Gastroesophageal sphincter (tissue), 4 donors: ENCODE measurements at places on chromosomes 1 and 21. TPM values are rescaled to one million over a fixed set of nuclear protein-coding genes. Genes with fewer than 3 reads are reported as not detected.

The PAPPA2 gene
- 0.54 TPM for total RNA-seq

The NHLH1 gene
- total RNA-seq = not detected

The AGBL4 gene
- not detected for total RNA-seq

The COG2 gene
- total RNA-seq = 33.6 TPM

The CD1C gene
- not detected for total RNA-seq

The SLC45A1 gene
- total RNA-seq = 5.8 TPM

The RGS8 gene
- total RNA-seq = not detected

The CCDC30 gene
- 1.1 TPM for total RNA-seq

GRCh38 chr1:44603718-44604117, 70.6 kb downstream of the TMEM53 start:
- ATAC-seq = no peak

GRCh38 chr1:38605063-38605462, 254.5 kb downstream of the RRAGC start:
- no peak for ATAC-seq

DNA sequence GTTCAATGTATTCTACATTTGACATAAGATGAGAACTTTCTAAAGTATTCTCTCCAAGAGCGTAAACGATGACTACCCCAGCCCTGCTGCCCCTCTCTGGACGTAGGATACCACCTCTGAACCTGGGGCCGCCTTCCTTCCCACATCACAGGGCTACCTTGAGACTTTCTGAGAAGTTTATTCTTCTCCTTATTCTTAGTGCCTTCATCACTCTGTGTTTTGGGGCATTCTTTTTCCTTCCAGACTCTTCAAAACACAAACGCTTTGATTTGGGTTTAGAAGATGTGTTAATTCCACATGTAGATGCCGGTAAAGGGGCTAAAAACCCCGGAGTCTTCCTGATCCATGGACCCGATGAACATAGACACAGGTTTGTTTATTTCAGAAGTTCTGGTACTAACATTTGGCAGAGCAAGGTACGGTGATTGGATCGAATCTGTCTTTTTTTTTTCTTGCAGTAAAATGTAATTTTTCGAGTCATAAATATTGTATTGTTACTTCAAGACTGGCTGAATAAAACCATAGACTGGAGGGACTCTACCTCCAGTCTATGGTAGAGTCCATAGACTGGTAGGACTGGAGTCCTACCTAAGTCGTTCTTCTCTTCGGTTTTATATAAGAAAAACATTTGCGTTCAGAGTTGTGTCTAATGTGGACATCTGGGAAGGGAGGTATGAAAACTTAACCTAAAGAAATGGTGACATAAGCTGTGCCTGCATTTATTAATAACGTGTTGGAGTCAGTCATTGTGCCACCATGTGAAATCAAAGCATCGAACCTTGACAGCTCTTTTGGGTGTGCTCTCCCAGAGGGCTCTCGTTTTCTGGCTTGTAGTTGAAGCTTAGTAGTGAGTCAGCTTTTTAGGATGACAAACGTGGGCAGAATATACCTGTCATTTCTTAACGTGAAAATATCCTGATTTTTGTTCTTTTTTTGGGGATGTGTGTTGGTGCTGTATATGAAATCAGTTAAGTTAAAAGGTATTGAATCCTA, 1.2 kb downstream of the MAN1A2 start:
- no peak for ATAC-seq

GRCh38 chr1:153752571-153753195, 22.5 kb upstream of the SLC27A3 start:
- ATAC-seq = peak; percentile 81

- no peak for ATAC-seq
Observed at GRCh38 chr1:145980457-145980994, 15.9 kb downstream of the TXNIP start.

- ATAC-seq = peak; percentile 22
Observed at GRCh38 chr21:31566064-31566463, 93.4 kb upstream of the SOD1 start.

DNA sequence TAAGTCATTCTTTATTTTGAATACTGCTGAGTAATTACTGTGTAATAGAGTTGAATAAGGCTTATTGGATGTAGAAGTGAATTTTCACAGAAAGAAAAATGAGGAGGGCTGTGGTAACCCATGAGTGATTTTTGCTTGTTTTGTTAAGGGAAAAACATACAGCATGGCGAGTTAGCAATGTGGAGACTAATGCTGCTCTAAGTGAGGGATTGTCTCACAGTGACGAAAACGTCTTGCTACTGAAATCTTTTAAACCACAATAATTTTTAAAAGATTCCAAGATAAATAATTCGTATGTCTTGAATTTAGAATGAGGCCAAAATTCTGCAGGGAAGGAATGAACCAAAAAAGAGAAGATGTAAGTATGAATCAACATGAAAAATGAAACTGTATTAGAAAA, 16.2 kb upstream of the PLA2G4A start:
- ATAC-seq = no peak

DNA sequence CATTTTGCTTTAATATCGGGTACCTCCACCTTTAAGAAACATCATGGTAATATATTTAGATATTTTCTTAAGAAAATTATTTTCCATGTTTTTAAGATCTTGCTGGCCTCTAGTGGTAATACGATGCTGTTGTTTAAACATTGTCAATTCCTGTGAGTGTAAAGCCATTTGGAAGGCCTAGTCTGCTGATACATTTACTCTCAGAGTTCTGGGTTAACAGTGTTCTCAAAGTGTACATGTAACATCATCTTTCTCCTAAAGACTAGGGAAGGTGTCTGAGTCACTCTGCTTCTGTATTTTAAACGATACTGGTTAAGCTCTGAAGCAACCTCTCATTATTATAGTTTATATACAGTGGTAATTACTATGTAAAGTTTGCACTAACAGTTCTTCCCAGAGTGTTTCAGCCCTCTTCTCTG, 189.1 kb downstream of the RASAL2 start:
- no peak for ATAC-seq

- ATAC-seq = no peak
Observed at GRCh38 chr1:231602673-231602984, 24.0 kb upstream of the DISC1 start.

DNA sequence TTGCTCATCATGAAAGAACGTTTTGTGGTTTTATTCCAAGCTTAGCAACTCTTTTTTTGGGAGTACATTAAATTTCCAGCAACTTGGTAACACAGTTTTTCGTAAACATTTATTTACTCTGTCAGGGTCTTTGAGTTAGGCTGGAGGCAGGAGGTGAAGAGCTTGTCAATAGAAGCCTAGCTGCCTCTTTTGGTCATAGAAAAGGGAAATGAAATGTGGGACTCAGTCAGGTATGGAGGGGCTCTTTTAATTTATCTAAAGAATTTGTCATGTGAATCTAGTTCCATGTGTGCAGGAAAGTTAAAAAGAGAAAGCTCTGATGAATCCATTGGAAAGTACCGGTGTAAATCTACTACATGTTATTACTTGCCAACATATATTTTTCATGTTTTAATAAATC, 45.9 kb upstream of the PRMT6 start:
- ATAC-seq = no peak

DNA sequence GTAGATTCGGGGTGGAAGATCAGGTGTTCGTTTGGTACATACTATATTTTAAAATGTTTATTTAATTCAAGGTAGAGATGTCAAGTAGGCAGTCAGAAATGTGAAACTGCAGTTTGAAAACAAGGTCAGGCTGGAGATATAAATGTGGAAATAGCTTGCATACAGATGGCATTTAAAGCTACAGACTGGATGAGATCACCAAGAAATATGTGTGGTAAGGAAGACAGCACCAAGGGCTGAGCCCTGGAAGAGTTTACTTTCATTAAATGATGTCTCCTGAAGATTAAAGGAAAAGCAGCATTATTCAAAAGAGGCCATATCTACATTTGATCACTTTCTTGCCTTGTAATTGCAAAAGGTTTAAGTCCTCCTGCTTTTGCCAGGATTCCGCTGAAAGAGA, 271.3 kb downstream of the PTBP2 start:
- ATAC-seq = no peak

DNA sequence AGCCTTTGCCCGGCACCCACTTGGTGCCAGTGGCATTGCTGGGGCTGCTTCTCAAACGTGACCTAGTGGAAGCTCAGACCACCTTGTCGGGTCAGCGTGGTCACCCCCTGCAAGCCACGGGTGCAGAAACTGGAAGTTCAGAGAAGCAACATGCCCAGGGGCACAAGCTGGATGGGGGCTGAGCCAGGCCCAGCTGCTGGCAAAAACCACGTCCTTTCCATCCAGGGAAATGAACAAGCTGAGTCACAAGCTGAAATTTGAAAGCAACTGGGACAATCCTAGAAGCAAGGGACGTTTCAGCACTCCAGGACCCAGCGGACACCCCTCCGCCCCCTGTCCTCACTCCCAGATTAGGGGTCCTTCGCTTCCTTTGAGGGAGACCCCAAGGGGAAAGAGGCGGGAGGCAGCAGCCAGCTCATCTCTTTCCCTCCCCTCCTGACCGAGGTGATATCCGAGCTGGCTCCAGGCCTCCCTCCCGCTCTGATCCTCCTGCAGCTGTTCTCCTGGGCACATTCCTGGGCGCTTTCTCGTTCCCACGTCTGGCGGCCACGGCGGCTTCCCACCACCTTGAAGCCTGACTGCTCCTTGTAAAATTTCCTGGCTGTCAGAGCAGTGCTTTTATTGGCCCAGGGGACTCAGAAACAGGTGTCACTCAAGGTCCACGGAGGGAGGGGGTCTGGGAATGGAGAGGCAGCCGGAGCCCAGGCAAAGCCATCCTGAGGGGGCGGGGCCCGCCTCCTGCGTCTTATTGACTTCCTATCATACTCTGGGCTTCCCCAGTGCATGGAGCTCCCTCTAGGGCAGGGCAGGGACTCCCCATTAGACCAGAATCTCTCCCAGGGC, 62.8 kb downstream of the PAX7 start:
- no peak for ATAC-seq

GRCh38 chr1:177239792-177240191, 69.0 kb downstream of the BRINP2 start:
- ATAC-seq = no peak

- ATAC-seq = no peak
Observed at GRCh38 chr1:62198781-62199125, 4.1 kb downstream of the L1TD1 start.

- ATAC-seq = no peak
Observed at GRCh38 chr1:232149287-232150201, 480.4 kb downstream of the SIPA1L2 start.

DNA sequence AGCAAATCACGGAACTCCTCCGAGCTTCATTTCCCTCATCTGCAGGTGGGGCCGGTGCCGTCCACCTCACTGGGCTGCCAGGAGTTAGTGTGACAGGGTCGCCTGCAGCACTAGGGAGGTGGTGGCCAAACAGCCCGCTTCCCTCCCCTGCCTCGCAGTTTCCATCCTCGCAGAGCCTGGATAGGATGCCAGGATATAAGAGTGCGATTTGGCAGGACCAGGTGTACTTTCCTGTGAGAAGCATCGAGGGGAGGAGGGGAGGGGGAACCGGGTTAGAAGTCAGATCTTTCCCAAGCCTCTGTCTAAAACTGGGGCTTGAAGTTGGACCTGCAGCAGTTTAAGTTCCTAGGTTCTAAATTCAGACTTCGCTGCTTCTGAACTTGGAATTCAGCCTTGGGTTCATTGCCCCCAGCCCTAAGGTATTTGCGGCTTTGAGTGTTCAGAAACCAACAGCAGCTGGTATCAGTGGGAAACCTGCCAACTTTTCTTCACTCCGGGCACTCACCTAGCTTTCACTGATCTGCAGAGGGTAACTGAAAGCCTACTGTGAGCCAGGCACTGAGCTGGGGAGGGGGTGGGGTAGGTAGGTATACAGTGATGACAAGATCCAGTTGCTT, 1.7 kb upstream of the JUN start:
- no peak for ATAC-seq

- no peak for ATAC-seq
Observed at GRCh38 chr1:178652506-178653490, 72.2 kb upstream of the RALGPS2 start.

GRCh38 chr1:18637511-18637960, 6.9 kb downstream of the PAX7 start:
- ATAC-seq = no peak

DNA sequence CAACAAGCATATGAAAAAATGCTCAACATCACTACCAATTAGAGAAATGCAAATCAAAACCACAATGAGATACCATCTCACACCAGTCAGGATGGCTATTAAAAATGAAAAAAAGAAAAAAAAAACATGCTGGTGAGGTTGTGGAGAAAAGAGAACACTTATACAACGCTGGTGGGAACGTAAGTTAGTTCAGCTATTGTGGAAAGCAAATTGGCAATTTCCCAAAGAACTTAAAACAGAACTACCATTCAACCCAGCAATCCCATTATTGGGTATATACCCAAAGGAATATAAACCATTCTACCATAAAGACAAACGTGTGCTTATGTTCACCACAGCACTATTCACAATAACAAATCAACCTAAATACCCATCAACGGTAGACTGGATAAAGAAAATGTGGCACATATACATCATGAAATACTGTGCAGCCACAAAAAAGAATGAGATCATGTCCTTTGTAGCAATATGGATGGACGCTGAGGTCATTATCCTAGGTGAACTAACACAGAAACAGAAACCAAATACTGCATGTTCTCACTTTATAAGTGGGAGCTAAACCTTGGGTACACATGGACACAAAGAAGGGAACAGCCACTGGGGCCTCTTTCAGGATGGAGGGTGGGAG, 49.5 kb downstream of the LYST start:
- ATAC-seq = no peak

- ATAC-seq = no peak
Observed at GRCh38 chr21:43608225-43608624, 51.1 kb downstream of the HSF2BP start.

GRCh38 chr1:244988521-244988920, 124.2 kb upstream of the HNRNPU start:
- no peak for ATAC-seq

DNA sequence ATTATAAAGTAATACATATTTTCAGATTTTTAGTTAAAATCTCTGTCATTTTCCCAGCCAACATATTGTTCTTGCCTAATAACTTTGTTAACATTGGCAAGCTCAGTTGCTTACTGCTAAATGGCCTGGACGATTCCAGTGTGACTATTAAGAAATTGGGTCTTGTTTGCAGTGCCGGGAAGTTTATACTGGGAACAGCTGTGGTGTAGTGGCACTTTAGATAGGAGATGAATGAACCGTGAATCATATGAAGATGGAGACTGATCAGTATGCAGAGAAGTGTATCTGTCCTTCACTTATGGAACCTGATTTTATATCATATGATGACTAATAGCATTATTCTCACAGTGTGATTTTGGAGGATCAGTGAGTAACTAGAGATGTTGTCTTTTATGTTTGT, 3.3 kb downstream of the CHRM3 start:
- no peak for ATAC-seq

DNA sequence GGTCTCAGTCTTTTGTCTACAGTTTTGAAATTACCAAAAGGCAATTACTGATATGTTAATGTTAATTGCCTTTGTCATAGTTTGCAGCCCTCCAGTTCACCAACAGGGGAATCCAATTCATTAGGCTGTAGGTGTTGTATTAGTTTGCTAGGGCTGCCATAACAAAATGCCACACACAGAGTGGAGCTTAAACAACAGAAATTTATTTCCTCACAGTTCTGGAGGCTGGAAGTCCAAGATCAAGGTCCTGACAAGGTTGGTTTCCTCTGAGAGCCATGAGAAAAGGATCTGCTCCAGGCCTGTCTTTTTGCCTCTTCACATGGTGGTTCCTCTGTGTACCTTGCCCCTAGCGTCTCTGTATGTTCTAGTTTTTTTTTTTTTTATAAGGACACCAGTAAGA, 1.3 kb downstream of the RTCA start:
- ATAC-seq = no peak
